Stimulated activated CD4-positive, alpha-beta T cell treated with anti-CD3 and anti-CD28 coated beads, Interleukin-4, amount 100 ng/mL, for 1 hour (primary cell): ENCODE measurements at places on chromosomes 6 and 20.

DNA sequence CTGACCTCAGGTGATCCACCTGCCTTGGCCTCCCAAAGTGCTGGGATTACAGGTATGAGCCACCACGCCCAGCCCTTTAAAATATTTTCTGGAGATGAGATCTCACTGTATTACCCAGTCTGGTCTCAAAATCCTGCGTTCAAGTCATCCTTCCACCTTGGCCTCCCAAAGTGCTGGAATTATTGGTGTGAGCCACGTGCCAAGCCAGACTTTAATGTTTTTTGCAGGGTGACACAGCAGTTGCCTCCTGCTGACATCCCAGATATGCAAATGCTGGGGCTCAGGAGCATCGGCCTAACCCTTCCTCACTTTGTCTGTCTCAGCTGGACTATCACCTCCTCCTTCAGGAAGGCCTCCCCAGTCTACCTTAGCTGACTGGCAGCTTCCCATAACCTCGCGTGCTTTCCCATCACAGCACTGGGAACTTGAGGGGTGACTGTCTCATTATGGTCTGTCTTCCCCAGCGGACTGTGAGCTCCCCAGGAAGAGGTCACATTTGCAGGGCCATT is 14.3 kb upstream of the ID1 start:
- no peak for DNase-seq

DNA sequence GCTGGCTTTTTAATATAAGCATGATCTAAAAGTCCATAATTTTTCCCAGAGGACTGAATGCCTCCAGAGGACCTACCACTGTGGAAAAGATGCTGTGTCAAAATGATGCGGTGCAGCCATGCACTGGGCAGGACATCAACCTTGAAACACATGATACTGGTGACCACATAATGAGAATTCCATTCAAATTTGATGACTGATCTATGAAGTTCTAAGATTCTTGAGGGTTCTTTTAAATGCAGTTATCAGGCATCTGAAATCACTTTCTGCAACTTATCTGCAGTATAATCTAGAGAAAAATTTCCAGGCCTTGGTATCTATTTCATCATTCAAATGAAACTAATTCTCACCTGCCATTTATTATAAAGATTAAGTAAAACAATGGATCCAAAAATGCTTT is 15.0 kb upstream of the MARCKS start:
- no peak for DNase-seq

DNA sequence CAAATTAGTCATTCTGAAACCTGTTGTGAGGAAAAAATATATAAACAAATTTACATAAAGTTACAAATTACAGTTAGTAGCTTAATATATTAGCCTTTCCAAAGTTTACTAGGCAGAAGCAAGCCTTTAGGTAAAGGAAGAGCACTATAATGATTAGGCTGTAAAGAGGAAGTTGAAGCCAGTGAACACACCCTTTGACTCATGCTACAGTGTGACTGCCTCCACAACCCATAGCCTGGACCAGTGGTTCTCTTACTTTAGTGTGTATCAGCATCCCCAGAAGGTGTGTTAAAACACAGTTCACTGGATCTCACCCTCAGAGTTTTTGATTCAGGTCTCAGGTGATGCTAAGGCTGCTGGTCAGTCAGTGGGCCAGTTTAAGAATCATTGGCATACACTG is 91.4 kb upstream of the DEFB112 start:
- DNase-seq: no peak

DNA sequence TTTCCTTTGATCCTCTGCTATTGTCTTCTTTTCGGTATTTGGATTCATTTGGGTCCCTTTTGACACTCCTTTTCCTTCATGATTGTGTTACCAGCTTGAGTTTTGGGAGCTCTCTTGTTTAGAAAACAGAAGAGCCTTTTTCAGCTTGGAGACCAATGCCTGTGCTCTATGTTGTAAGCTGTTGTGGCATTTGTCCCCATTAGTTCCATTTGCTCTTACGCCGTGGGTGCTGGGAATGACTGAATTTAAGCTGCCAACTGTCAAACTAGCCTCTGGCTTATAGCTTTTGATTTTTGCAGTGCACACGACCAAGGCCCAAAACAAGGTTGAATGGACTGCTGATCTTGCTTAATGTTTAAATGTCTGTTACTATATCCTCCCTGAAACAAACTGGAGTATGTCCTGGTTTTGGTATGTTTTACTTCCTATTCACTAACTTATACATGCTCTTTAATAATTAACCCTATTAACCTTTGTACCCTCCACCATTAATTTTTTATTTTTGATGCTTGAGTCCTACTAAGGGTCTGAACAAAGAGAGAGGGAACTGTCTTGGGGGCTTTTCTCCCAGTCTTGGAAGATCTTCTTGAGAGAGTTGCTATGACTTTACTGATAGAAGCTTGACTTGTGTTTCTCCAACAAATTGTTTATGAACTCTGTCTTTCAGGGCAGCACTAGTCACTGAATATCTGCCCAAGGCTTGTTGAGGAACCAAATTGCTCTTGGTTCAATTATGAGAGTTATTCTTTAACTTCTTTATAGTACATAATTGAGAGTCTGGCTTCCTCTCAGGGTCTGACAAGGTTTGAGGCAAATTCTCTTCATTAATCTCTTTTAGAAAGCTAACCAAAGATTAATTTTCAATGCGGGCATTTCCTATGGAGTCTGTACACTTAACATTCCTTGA is 100.3 kb upstream of the SIRPG start:
- no peak for DNase-seq

GRCh38 chr6:75230484-75231325 is 12.9 kb downstream of the COX7A2 start:
- DNase-seq: no peak

DNA sequence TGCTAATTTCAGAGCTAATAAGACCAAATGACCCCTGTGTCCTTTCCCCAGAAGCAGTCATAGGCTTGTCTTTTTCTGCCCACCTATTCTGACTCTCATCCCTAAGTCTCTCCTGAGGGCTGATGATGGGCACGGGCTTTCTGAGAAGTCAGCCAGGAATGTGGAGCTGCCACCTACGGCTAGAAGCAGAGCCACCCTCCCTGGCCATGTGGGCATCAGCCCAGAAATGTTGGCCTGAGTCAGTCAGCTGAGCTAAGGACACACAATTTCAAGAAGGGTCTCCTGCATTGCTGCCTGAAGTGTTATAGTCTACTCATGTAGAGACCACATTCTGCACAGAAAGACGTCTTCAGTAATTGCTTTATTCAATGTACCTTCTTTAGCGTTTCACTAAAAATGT is 17.1 kb downstream of the MYLIP start:
- DNase-seq: no peak

DNA sequence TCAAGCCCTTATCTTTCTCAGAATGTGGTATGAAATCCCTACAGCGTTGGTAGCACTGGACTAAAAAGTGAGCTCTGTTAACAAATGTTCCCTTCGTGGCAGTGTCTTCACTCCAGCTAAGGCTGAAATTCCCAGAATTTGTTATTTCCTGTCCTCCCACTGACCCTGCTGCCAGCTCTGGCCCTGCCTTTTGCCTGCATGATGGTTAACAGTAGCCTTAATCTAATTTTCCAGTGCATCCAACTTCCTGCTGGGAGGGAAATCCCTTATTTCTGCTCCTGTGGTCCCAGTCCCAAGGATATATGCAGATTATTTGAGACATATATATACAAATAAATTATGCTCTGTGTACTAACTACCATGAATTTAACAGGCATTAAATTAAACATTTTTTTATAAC is 157.2 kb upstream of the CARMIL1 start:
- DNase-seq: no peak

- DNase-seq: no peak
These were observed 229.7 kb upstream of the AGPAT4 start for GRCh38 chr6:161503570-161503969.

DNA sequence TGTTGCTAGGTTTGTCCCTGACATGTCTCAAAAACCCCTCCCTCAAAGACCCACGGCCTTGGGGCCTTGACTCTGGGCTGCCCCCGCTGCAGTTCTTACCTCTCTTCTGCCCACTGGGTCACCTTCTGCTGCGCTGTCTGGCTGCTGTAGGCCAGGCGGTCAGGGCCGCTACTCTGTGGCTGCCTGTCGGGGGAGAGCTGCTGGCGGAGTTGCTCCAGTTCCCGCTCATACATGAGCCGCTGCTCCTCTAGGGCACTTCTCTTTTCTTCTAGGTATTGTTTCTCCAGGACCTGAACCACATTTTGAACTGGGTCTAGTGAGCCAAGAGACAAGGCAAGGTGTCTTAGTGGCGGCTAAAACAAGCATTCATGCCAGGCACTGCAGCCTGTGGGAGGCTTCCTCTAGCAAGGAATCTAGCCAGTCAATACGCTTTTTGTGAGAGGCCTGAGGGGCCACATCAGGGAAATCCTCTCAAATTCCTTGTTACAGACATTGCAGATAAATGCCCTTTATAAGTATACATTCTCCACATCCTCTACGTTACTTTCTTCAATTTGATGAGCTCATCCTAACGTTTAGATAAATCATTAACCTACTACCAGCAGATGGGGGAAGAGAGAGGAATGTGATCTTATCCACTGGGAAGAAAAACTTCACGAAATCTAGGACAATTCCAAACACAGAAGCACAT is 110.3 kb upstream of the NUP153 start:
- no peak for DNase-seq

GRCh38 chr6:12479881-12480280 is 189.7 kb downstream of the EDN1 start:
- DNase-seq: no peak

GRCh38 chr6:157813191-157813590 is 9.9 kb upstream of the SNX9 start:
- DNase-seq: no peak

- no peak for DNase-seq
These were observed 7.3 kb upstream of the ASF1A start for GRCh38 chr6:118886641-118887040.

DNA sequence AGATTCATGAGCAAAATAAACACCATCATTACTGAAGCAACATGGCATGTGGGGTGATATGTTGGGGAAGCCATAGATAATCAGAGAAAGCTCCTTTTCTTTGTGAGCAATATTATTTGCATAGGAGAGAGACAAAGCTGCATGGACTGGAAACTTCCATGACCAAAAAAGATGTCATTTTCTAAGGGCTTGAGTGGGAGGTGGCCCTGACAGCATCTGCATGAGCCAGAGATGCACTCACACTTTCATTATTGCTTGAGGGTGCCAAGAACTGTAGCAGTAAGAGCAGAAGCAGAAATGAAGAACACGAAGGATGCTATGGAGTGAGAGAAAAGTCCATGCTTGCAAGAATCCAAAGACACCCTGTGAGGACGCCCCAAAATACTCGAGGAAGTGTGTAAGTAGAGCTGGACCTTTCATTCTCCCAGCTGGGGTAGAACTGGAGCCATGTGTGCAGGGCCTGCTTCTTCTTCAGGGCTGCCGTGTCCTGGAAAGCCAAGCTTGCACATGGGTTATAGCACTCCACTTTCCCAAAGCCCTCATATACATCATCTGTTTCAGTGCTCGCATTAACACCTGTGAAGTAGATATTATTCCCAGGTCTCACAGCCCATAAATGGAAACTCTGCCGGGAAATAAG is 851.2 kb downstream of the DHX35 start:
- no peak for DNase-seq

DNA sequence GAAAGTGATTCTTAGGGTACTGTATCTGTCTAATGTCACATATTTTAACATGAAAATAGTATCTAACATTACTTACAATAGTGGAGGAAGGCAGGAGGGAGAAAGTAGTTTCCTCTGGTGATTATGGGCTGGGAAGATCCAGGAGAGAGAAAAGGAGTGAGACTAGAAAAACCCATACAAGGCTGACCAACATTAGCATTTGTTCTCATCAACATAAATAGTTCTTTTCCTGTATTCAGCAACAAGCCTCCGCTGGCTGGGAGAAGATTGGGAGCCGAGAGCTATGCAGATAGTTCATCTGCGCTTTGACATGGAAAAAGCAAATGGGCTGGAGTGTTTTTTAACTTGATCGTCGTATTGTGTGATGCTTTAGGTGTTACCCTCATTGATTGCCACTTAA is 239.4 kb downstream of the PHACTR1 start:
- DNase-seq: no peak

DNA sequence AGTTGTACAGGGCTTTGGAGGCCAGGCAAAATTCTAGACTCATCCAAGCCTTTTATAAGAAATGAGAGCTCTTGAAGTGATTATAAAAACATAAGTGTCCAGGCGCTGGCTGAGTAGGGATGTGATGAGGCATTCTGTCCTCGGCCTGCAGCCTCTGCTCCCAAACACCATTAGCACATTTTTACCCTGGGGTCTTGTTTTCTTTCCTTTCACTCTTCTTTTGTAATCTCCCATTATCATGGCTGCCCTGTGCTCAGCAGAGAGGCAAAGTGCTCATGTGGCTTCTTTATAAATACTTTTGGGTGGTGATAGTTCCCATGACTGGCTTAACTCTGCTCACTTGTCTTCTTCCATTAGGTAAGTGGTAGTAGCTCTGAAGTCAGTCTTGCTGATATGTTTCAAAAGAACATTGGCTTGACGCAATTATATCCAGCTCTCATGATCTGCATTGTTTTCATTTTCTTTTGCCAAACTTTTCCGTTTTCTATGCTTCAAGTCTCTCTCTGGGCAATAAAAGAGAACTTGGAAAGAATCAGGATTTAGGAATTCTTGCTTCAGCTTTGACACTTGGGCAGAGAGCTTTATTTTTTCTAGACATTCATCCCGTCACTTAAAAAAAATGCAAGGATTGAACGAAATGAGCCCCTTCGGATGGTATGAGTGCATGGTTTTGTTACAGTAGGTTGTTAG is 61.1 kb downstream of the CAP2 start:
- DNase-seq: no peak

- no peak for DNase-seq
These were observed 76.0 kb downstream of the CD83 start for GRCh38 chr6:14193524-14193923.

DNA sequence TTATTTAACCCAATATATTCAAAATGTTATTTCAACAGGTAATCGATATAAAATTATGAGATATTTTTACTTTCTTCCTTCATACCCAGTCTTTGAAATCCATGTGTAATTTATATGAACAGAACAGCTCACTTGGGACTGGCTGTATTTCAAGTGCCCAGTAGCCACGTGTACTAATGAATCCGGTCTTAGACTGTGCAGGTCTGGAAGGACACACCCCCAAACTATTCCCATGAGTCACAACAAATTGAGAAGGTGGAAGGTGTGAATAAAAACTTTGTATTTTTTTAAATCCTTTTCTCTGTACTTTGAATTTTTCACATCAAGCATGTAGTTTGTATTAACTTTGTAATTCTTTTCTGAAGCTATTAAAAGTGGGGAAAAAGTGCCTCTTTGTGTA is 2.8 kb downstream of the UNC5CL start:
- no peak for DNase-seq

DNA sequence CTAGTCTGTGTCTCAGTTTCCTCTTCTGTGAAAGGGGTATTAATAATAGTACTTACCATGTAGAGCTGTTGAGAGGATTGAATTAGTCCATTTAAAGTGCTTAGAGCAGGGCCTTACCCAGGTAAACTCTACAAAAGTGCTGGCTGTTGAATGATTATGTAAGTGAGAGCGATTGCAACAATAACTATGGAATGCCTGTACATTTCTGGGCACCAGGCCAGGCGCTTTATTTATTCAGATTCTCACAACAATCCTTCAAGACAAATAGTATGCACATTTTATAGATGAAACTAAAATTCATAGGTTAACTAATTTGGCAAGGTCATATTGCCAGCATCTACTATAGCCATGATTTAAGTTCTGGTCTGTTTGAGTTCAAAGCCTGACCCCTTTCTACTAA is 78.3 kb upstream of the MMS22L start:
- no peak for DNase-seq

GRCh38 chr6:44925100-44925739 is 402.9 kb upstream of the RUNX2 start:
- DNase-seq: no peak

- DNase-seq: peak; percentile 3
These were observed 1.3 kb downstream of the CARMIL1 start for GRCh38 chr6:25280344-25281074.

GRCh38 chr20:5827098-5827853 is 77.1 kb downstream of the SHLD1 start:
- no peak for DNase-seq
